Activated CD4-positive, alpha-beta T cell treated with anti-CD3 and anti-CD28 coated beads, Interleukin-2, amount 50 U/mL, for 1 hour (primary cell): ENCODE measurements at places on chromosomes 7 and 10.

DNA sequence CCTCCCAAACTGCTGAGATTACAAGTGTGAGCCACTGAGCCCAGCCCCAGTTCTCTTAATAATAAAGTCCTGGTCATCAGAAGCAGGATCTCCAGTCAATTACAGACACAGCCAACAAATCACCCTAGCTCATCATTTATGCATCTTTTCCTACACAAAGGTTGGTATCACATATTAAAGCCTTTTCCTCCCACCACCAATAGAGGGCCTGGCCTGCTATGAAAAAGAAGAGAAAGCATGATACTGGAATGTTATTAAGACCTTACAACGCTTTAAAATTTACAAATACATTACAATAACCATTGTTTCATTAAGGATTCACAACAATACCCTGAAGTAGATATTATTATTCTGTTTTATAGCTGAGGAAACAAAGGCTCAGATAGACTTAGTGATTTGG lies 25.9 kb downstream of the VAX1 start:
- no peak for DNase-seq

GRCh38 chr7:19617901-19618300 lies 90.9 kb downstream of the POLR1F start:
- no peak for DNase-seq

DNA sequence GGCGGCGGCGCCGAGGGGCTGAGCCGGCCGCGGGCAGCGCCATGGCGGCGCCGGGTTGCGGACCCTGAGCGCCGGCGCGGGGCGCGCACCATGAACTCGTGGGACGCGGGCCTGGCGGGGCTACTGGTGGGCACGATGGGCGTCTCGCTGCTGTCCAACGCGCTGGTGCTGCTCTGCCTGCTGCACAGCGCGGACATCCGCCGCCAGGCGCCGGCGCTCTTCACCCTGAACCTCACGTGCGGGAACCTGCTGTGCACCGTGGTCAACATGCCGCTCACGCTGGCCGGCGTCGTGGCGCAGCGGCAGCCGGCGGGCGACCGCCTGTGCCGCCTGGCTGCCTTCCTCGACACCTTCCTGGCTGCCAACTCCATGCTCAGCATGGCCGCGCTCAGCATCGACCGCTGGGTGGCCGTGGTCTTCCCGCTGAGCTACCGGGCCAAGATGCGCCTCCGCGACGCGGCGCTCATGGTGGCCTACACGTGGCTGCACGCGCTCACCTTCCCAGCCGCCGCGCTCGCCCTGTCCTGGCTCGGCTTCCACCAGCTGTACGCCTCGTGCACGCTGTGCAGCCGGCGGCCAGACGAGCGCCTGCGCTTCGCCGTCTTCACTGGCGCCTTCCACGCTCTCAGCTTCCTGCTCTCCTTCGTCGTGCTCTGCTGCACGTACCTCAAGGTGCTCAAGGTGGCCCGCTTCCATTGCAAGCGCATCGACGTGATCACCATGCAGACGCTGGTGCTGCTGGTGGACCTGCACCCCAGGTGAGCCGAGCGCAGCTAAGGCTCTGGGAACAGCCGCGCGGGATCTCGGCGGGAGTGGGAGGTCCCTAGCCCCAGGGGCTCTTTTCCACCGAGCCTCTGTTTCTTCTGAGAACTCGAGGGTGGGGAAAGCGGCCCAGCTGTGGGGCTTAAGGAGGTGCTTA lies at the start of gene GPR26:
Gene GPR26, plus strand, starts transcription at position 38 of the 919 bp plus-strand sequence. Its CDS starts 53 bp downstream, at position 91.
- DNase-seq: no peak

- no peak for DNase-seq
Observed at GRCh38 chr10:106111246-106111645, 1053.3 kb downstream of the SORCS1 start.

DNA sequence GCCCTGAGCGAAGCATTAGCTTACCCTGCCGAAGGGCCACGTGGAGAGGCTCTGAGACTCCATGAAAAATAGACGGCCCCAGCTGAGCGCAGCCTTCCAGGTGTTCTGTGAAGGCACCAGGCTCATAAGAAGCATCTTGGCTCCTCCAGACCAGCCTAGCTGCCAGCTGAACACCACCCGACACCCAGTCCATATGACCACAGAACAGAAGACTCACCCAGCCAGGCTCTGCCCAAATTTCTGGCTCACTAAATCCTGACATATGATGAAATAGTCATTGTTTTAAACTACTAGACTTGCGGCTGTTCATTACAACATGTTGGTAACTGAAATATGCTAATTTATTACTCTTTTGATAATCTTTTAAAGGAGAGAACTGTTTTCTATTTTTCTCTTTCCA lies 99.5 kb upstream of the ABI1 start:
- DNase-seq: no peak

DNA sequence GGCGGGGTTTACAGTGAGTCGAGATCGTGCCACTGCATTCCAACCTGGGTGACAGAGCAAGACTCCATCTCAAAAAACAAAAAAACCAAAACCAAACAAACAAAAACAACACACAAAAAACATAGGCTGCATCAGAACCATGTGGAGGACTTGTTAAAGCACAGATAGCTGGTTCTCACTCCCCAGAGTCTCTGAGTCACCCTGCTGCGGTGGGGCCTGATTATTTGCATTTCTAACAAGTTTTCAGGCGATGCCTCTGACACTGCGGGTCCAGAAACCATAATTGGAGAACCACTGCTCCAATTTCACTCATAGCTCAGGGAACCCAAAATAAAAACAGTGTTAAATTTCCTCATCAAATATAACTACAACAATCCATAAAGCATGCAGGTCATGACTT lies 816.7 kb downstream of the MAGI2 start:
- no peak for DNase-seq

DNA sequence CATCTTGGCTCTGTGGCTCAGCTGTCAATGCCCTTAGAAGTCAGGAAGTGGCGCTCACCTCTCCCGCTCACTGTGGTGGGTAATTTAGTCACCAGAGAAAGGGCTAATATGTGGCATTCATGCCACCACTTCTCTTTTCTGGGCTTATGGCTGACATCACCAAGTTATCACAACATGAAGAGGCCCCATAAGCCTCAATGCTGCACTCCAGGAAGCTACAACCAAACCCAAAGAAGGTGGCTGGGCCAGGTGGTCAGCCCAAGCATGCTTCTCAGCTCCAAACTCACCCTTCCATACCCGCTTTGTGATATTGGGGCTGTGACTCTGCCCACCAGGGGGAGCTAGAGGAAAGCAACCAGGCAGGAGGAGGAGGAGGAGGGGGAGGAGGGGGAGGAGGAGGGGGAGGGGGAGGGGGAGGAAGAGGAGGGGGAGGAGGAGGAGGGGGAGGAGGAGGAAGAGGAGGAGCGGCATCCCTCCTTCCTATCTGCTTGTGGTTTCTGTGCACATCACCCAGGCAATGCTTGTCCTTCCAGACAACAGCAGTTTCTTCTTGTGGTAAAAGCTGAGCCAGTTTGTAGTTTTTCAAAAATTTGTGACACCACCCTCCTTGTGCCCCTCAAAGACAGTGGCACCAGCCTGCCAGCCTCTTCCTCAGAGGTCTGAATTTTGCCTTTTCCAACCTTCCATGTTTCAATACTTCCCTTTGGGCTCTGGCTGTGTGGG lies 42.1 kb downstream of the CYP26A1 start:
- peak; percentile 68 for DNase-seq

DNA sequence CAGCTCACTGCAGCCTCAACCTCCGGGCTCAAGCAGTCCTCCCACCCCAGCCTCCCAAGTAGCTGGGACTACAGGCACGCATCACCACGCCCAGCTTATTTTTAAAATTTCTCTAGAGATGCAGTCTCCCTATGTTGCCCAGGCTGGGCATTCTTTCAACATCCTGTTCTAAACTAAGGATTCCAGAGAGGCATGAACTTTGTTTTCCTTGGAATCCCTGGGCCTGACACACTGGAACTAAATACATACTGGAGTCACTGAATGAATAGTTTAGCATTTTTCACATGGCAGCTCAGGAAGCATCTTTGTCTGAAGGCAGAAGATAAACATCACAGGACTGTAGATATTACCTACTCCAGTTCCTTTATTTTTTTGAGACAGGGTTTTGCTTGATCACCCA lies 108.7 kb downstream of the ITIH5 start:
- no peak for DNase-seq

GRCh38 chr7:134186027-134186426 lies 58.9 kb downstream of the LRGUK start:
- DNase-seq: no peak

- DNase-seq: no peak
Observed at GRCh38 chr7:151431281-151431767, 8.6 kb downstream of the CRYGN start.

DNA sequence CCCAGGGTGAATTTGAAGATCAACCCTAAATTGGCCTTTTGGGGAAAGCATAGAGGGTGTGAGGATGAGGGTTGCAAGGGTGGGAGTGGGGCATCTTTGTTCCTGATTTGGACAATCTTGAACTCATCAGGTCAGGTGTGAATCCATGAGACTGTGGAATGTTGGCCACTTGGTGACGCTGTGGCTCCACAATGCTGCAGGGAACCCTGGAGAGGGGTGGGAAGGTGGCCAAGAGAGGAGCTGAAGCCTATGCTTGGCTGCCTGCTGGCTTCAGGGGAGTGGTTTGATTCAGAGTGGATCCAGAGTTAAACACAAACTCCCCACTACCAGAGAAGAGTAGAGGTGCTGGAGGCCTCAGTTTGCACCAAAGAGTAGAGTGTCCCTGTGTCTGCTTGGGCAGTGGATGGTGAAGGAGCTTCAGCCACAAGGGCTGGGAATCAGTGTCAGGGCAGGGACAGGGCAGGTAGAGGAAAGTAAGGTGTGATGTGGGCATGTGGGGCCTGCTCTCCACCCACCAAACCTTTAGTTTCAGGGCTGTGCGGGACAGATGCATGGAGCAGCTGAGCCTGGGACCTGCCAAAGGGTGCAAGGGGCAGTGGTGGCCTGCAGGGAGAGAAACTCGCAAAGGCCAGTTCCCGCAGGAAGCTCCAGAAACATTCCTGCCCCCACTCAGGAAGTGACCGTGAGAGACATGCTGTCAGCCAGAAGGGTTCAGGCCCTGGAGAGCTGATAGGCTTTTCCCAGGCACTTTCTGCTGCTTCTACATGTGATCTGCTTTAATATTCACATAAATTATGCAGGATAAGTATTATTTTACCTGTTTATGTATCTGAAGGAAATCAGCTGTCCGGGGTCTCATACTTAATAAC lies 81.0 kb upstream of the PRSS58 start:
- DNase-seq: peak; percentile 23

DNA sequence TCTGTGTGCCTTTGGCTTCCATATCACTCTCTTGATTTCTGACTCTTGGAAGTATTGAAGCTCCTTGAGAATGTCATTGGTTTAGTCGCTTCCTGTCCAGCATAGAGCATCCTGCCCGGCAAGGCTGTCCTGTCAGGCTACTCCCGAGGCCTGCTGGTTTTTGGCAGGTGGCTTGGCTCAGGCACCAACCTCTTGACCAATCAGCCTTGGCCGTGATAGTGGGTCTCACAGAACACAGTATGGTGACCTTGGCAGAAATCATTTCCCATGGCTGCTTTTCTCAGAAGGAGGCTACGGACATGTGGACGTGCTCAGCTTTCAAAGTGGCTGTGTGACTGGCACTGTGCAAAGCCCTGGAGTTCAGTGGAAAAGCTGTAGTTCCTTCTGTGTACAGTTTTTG lies 516.9 kb downstream of the REEP3 start:
- DNase-seq: no peak

DNA sequence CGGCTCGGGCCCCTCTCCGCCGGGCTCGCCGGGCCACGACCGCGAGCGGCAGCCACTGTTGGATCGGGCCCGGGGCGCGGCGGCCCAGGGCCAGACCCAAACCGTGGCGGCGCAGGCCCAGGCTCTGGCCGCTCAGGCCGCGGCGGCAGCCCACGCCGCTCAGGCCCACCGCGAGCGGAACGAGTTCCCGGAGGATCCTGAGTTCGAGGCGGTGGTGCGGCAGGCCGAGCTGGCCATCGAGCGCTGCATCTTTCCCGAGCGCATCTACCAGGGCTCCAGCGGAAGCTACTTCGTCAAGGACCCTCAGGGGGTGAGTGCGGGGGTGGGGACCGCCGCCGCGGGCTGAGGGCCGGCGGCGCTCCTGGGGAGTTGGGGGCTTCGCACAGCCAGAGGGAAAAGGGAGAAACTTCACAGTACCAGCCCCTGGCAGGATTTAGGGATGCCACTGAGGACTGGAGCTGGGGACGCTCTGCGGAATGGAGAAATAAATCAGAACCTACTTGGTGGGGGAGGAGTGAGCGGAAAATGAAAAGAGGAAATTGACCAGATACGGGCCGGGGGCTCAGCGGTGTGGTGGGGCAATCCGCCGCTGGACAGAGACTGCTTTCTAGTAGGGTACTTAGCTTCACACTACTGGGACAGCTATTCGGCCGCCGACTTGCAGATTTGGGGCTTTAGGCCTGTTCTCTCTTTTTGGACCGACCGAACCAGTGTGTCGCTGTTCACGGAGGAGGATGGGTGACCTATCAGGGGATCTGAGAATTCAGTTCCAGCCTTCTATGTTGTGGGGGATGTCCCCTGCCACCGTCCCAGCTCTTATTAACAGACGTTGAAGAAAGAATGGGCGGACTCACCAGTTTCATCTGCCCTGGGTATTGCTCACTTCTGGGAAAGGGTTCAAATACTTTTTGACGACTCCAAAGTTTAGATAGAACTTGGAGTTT lies 669 bp downstream of the PI4K2A start:
- no peak for DNase-seq

DNA sequence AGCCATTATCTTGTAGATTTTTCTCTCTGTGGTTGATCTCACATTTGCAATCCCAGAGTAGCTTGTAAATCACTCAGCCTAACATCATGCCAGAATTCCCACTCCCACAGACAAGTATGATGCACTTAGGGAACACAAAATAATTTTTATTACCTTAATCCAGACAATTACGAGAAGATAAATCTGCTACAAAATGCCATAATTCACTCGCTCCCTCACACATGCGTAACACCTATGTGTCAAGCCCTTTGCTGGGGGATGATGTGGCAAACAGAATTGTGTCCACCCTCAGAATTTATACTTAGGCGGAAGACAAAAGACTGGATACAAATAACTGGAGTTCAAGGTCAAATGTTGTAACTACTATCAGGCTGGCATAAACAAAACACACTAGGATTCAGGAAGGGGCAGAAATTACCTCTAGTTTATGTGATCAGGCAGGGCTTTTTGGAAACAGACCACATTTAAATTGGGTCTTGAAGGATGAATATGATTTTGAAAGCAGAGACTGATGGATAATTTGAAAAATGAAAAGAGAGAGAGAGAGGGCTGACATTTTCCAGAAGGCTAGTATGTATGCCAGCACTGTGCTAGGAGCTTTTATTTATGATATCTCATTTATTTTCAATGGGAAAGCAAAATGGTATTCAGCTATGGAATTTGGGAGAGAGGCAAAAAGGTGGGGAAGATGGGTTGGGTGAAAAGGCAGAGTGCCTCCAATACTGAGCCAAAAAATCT lies 69.8 kb downstream of the DOCK4 start:
- DNase-seq: no peak
